ENCODE measurements at places on chromosomes 7 and 10. TPM values are rescaled to one million over a fixed set of nuclear protein-coding genes. Genes with fewer than 3 reads are reported as not detected.

Gene LRRD1
- 1.8 TPM for total RNA-seq

Gene ADRA2A
- total RNA-seq, result 3.6 TPM

Gene MYO1G
- 1.8 TPM for total RNA-seq

Gene FGL2
- 222 TPM for total RNA-seq

Gene CUTC
- total RNA-seq, result 18.1 TPM

Gene HYAL4
- total RNA-seq, result not detected

Gene MNX1
- total RNA-seq, result not detected

Gene CFAP46
- 0.53 TPM for total RNA-seq

Gene PDZD7
- 0.21 TPM for total RNA-seq

Gene SFRP5
- 1.1 TPM for total RNA-seq

Gene RSPH10B
- total RNA-seq, result not detected

Gene SPDYE5
- not detected for total RNA-seq

All from urinary bladder (tissue), 4 donors.